ENCODE measurements at places on chromosomes 13 and 19.

DNA sequence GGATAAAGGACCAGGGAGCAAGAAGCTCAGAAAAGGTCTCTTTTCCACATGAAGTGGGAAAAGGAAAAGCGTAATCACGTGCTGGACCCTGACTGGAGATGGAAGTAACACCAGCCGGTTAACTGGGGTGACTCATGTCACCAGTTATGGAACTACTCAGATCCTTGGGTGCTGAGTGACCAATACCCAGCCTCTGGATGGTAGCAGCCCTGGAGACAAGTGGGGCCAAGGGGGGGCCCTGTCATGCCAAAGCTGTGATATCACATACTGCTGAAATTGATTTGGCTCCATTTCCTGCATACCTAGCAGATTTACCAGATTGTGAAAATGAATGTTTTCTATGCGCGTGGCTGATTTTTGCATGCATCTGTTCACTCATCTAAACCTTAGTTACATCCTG lies 158.9 kb downstream of the ZIC5 start:
- DNase-seq: no peak

DNA sequence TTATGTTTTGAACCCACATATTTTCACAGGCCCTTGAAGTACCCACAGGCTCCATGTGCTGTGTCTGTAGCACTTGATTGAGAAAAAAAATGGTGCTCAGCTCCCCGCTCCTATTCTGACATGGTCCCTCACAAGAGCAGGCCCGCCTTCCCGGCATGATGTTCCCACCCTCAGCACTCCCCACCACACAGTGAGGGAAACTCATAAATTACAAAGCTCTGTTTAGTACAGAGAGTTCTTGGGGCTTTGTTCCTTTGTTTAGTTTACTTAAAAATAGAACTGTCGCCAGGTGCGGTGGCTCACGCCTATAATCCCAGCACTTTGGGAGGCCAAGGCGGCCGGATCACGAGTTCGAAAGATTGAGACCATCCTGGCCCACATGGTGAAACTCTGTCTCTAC lies 25.9 kb upstream of the ABCC4 start:
- DNase-seq: no peak

- no peak for DNase-seq
These were observed 20.5 kb upstream of the F7 start for GRCh38 chr13:113084943-113085540.

DNA sequence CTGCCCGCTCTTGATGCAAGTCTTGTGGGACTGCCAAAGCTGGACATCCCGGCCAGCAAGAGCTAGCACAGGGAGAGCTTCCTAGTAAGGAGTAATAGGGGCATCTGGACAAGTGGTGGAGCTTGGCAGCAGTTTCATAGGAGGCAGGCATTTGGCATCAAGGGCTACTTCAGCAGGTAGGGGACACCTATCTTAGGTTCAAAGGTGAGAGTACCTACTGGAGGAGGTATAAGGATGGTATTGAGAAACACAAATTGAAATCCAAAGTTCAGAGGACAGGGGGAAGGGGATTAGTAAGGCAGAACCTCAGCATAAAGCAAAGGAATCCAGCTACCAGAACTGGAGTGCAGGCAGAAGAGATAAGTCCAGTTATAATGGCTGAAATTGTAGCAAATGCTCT lies 441.7 kb downstream of the OXGR1 start:
- DNase-seq: no peak

DNA sequence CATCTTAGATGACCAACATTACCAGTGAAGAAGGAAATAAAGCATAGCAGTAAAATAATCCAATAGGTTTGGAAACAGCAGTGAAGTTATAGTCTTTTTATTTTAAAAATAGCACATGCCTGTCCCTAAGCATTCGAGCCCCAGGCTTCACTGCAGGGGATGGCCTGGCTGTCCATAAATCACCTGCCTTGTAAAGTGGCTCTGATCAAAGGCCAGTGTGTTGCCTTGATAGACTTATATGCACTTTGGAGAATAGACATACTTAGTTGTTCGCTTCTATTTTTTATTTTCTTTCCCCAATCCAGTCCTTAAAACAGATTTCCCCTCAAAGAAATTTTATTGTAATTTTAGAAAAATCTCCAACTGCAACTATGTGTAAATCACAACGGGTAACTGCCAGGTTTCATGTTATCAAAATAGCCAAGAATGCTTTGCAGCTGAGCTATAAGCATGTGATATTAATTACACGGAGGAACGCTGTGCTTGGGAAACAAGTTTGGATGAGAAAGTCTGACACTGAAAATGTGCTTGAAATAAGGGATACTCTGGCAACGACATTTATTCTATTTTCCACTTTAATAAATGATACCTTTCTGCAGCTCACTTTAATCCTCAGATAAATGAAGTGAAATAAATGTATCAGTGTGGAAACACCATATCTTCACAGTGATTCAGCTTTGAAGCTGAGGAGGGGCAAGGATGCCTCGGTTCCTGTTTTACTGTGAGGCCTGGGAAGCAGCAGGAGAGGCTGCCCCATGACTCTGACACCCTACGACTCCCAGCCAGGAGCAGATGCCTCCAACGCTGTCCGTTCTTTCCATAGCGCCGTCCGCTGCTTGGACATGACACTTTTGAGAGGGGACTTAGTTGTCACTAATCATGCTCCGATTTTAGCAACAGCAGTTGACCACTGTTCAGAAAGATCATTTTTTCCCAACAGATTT lies 5.5 kb upstream of the METTL21C start:
- no peak for DNase-seq
